AG08395 (cell line): ENCODE measurements at places on chromosomes 3 and 15.
A peak's percentile ranks its signal among the peaks of the same experiment; 100 is the strongest.

GRCh38 chr3:58585005-58585786 lies 8.0 kb upstream of the FAM107A start:
- peak; percentile 91 for DNase-seq

DNA sequence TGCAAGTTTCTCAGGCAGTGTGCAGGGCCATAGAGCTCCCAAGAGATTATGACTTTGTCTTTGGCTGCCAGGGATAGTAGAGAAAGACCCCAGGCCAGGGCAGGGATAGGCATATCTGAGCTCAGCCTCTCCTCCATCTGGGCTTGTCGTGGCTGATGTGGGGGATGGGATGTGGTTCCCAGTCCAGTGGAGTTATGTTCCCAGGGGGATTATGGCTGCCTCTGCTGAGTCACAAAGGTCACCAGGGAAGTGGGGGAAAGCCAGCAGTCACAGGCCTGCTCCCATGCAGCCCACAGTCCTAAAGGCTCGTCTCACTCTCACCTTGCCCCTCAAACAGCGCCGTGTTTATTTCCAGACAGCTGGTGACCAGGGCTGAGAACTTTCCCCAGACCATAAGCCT lies 354.9 kb downstream of the SI start:
- DNase-seq = no peak

DNA sequence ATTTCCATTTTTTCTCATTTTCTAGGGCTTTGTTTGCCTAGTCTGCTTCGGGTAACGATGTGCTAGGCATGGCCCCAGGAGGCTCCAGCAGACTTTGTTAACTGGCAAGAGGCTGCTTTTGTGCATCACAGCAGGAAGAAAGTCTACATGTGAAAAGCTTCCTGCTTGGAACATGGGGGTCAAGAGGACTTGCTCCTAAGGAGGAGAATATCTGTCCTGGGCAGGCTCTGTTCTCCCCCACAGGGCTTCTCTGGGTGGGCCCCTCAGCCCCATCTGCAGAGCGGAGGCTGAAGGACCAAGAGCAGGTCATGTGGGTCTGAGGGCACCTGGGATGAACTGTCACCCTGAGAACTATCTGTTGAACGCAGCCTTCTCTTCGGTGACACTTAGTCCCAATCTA lies 94.7 kb downstream of the CCNL1 start:
- no peak for DNase-seq

DNA sequence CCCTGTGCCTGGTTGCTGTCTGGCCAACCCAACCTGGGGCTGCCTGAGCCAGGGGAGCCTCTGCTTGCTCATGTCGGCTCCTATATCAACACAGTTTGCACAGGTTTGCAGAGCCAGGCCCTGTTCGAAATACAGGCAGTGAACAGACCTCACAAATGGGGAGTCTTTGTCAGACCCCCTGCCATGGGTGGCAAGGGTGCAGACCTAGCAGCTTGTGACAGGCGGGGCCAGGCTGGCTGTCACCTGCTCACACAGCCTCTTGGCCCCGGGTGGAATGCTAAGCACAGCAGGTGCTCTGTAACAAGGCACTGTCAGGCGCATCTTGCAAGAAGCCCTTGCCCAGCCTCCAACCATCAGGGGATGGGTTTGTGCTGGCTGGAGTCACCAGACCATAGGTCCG lies 47.3 kb downstream of the BDH1 start:
- no peak for DNase-seq

DNA sequence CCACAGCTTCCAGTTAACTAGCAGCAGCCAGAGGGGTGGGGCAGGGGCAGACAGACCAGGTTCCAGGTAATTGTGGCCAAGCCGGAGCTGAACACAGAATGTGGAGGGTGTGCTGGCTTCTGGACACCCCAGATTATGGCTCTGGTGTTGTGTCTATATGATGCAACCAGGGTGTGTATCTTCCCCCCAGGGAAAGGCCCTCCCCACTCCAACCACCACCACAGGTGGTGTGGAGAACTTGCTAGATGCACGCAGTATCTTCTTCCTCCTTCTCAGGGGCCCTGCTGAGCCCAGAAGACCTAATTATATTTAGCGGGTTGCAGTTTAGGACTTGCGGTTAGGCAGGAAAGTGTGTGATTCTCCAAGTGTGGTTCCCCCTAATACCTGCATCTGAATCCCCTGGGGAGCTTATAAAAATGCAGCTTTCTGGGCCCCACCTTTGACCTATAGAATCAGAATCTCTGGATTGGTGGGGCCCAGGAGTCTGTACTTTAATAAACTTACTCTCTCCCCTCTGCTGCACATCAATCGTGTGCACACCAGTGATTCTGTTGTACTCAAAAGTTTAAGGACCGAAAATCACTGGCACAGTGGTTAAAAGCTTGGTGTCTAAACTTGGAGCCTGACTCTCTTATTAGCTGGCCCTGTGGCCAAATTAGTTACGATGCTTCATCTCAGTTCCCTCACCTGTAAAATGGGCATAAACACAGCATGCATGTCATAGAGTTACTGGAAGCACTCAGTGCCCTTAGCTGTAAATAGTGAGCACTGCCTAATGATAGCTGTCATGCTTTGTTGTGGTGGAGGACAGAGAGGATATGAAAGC lies 379.1 kb upstream of the PROK2 start:
- no peak for DNase-seq

DNA sequence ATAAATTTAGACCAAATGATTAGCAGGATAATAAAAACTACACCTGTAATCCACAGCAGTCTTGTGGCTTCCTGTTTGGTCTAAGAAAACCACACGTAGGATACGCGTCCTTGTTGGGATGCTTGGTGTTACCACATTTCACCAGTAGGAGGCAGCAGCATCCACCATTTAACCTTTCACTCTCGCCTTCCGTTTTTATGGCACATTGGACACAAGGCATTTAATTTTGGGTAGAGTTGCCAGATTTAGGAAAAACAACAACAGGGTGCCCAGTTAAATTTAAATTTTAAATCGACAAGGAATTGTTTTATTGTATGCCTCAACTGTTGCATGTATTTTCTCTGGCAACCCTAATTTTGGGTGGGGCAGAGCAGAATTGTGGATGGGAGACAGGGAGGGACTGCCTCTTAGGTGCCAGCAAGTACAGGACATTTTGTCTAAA lies 6.3 kb downstream of the LRRC31 start:
- DNase-seq = peak; percentile 70

DNA sequence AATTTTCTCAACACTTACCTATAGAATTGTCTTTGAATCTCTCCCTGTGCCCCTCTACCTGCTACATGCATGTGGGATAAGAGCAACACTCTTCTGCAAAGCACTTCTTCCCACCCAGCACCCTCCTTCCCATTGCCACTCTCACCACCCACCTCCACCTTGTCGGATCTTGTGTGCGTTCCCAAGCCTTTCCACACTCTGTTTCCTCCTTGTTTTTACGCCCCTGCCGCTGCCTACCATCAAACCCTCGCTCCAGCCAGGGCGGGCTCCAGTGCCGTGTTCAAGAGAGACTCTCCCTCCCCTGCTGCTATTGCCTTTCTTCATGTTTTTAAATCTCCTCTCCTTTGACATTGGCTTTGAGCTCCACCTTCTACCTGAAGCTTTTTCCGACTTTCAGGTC lies 40.2 kb downstream of the ABHD17C start:
- no peak for DNase-seq

GRCh38 chr3:16118396-16118795 lies 56.1 kb upstream of the GALNT15 start:
- DNase-seq = no peak
